ENCODE measurements at places on chromosomes 4 and X. TPM values are rescaled to one million over a fixed set of nuclear protein-coding genes. Genes with fewer than 3 reads are reported as not detected.
A peak's percentile ranks its signal among the peaks of the same experiment; 100 is the strongest.

Gene CETN2
- total RNA-seq = 41.9 TPM

Gene FAT4
- total RNA-seq = 33.5 TPM

DNA sequence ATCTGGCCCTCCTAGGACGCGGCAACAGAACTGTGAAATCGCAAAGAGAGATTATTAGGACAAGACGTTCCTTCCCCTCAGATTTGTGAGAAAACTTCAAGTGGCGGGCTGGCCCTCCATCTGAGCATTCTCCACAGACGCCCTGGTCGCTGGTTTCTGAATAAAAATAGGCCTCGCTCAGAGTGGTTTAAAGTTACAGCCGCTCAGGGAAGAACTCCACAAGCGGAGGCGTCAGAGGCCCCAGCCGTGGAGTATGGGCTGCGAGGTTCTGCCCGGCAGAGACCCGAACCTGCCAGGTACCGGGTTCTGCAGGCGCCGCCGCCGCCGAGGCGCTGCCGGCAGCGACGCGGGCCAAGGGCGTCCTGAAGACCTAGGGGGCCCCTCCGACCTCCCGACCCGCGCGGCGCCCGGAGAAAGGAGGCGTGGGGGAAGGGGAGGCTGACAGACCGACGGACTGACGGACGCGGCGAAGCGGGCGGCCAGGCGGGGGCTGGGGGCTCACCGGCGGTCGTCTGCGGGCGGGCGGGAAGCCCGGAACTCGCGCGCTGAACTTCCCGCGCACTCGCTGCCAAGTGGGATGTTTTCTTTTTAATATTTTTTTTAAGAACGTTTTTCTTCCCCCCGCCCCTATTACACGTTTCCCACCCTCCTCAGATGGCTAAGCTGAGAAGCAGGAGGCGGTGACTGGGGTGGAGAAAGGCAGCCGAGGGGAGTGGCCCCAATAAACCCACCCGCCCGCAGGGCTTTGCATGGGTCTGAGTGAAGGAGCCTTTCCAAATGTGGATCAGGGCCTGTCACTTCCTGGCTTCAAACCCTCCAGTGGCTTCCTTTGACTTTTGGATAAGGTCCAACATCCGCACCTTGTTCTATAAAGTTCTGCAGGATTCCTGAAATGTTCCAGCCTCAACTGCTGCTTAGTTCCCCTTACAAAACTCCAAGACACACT, at the start of gene PABPC4L:
Gene PABPC4L (minus strand): TSS at position 574 of the 946 bp plus-strand sequence. CDS start 770 bp downstream, outside the sequence.
- H3K27me3 ChIP-seq = no peaks in the 10 kb centered on the region
- no peak within 1 kb of the TSS for H3K4me3 ChIP-seq
- H3K4me1 ChIP-seq = no peaks in the 10 kb centered on the region
- H3K36me3 ChIP-seq = no peaks in the 10 kb centered on the region
- peak; percentile 57 for DNase-seq
- H3K27ac ChIP-seq = peak within 1 kb of the TSS; percentile 67

Gene CNGA1
- total RNA-seq = 0.94 TPM

- peak; percentile 78 for DNase-seq
- H3K27me3 ChIP-seq = no peaks in the 10 kb centered on the region
- no peaks in the 10 kb centered on the region for H3K36me3 ChIP-seq
- H3K4me3 ChIP-seq = no peak overlapping the region
These were observed 5.4 kb downstream of the HTRA3 start for GRCh38 chr4:8274765-8275547.

Gene IL2RG
- total RNA-seq = 6.1 TPM

- H3K4me3 ChIP-seq = no peak overlapping the region
- H3K36me3 ChIP-seq = no peaks in the 10 kb centered on the region
- DNase-seq = no peak
- no peak overlapping the region for H3K27ac ChIP-seq
- no peaks in the 10 kb centered on the region for H3K27me3 ChIP-seq
These were observed 254.9 kb upstream of the GATB start for GRCh38 chr4:152015597-152016302.

DNA sequence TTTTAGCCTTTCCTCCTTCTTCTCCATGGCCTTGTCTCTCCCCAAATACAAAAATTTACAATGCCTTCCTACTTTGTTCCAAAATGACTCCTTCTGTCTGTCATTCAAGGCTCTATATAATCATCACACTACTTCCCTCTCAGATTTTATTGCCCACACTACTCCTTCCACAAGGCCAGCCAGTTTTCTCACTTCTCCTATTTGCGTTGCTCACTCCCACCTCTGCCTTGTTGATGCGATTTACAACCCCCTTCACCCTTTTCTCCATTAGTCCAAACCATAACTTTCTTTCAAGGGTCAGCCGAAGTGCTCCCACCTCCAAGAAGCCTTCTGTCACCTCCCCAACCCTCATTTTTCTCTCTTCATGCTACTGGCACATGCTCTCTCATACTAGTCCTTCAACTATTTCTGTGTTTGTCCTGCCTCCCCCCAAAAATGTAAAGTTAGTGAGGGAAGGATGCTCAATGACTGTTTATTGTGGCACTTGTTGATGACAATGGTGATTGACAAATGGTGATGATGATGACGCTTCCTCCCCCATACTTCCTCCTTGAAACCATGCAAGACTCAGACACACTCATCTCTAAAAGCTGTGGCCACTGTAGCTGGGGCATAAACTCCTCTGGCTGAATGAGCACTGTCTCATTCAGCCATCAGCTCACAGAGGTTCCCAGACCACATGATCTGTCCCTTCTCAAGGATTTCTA, 2.7 kb upstream of the XKRX start:
- H3K4me3 ChIP-seq = no peak overlapping the region
- no peak for DNase-seq
- H3K4me1 ChIP-seq = no peaks in the 10 kb centered on the region
- H3K27me3 ChIP-seq = no peaks in the 10 kb centered on the region

Gene FGF13
- 5.5 TPM for total RNA-seq

- H3K4me3 ChIP-seq = no peak overlapping the region
- no peaks in the 10 kb centered on the region for H3K27me3 ChIP-seq
- no peaks in the 10 kb centered on the region for H3K36me3 ChIP-seq
- peaks cover 53% of the 10 kb centered on the region for H3K4me1 ChIP-seq
- DNase-seq = no peak
These were observed 69.8 kb downstream of the ARHGEF38 start for GRCh38 chr4:105622269-105622668.

- no peaks in the 10 kb centered on the region for H3K4me1 ChIP-seq
- no peak for DNase-seq
- no peak overlapping the region for H3K4me3 ChIP-seq
- no peak overlapping the region for H3K27ac ChIP-seq
- H3K36me3 ChIP-seq = no peaks in the 10 kb centered on the region
These were observed 133.3 kb downstream of the COL25A1 start for GRCh38 chr4:109169170-109169569.

Gene KCNIP4
- total RNA-seq = 3.0 TPM

GRCh38 chr4:53706422-53707032, 115.2 kb upstream of the LNX1 start:
- no peak overlapping the region for H3K4me3 ChIP-seq
- no peak for DNase-seq
- peaks cover 46% of the 10 kb centered on the region for H3K4me1 ChIP-seq
- H3K27me3 ChIP-seq = no peaks in the 10 kb centered on the region
- no peaks in the 10 kb centered on the region for H3K36me3 ChIP-seq

Gene RAB41
- total RNA-seq = not detected

GRCh38 chr4:161167539-161167938, 996.3 kb downstream of the FSTL5 start:
- no peak for DNase-seq
- H3K27me3 ChIP-seq = no peaks in the 10 kb centered on the region
- no peaks in the 10 kb centered on the region for H3K36me3 ChIP-seq
- H3K27ac ChIP-seq = no peak overlapping the region
- H3K4me3 ChIP-seq = no peak overlapping the region

Gene FRAS1
- 42.3 TPM for total RNA-seq

Gene RENBP
- total RNA-seq = 16.5 TPM

- H3K27ac ChIP-seq = peak overlapping the region; percentile 99
- H3K4me3 ChIP-seq = no peak overlapping the region
- peaks cover 29% of the 10 kb centered on the region for H3K36me3 ChIP-seq
- H3K27me3 ChIP-seq = no peaks in the 10 kb centered on the region
These were observed 63.9 kb downstream of the TSC22D3 start for GRCh38 chrX:107711521-107712181.

DNA sequence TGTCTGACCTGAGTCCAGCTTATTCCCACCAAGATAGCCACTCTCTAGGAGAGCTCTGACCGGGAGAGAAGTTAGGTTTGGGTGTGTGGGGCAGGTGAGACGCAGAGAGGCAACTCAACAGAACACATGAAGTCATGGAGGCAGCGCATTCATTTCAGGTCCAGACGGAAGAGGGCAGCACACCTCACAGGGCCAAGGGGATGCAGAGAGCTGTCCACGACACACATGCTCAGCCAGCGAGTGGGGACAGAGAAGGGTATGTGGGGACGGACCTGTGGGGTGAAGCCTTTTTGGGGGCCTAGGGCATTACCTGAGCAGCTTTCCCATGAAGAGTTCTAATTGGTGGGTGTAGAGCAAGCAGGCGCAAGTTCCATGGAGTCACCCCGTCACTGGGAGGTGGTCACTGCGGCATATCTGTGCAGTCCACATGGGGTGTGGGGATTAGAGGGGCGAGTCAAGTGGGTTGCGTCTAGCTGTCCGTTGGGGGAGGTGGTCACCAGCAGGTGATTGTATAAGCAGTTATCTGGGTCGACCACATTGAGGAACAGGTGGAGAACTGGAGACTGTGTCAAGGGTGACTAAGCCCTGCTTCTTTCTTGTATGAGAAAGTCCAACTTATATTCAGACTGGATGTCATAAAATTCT, 24.3 kb upstream of the UXT start:
- no peak overlapping the region for H3K4me3 ChIP-seq
- no peak overlapping the region for H3K27ac ChIP-seq
- no peaks in the 10 kb centered on the region for H3K36me3 ChIP-seq
- DNase-seq = no peak
- no peaks in the 10 kb centered on the region for H3K4me1 ChIP-seq

Gene RRH
- 0.22 TPM for total RNA-seq

Gene ABCG2
- 13.4 TPM for total RNA-seq

- DNase-seq = no peak
- no peak overlapping the region for H3K4me3 ChIP-seq
- peaks cover 3% of the 10 kb centered on the region for H3K27me3 ChIP-seq
- no peak overlapping the region for H3K27ac ChIP-seq
These were observed 678 bp downstream of the BMP3 start for GRCh38 chr4:81030981-81031791.

GRCh38 chr4:136680271-136680670, 852.0 kb downstream of the PCDH18 start:
- no peak overlapping the region for H3K27ac ChIP-seq
- no peak overlapping the region for H3K4me3 ChIP-seq
- DNase-seq = no peak
- no peaks in the 10 kb centered on the region for H3K27me3 ChIP-seq

GRCh38 chr4:166088576-166088975, 215.5 kb downstream of the TLL1 start:
- H3K4me1 ChIP-seq = peaks cover 3% of the 10 kb centered on the region
- H3K4me3 ChIP-seq = no peak overlapping the region
- H3K27me3 ChIP-seq = no peaks in the 10 kb centered on the region
- no peak for DNase-seq

DNA sequence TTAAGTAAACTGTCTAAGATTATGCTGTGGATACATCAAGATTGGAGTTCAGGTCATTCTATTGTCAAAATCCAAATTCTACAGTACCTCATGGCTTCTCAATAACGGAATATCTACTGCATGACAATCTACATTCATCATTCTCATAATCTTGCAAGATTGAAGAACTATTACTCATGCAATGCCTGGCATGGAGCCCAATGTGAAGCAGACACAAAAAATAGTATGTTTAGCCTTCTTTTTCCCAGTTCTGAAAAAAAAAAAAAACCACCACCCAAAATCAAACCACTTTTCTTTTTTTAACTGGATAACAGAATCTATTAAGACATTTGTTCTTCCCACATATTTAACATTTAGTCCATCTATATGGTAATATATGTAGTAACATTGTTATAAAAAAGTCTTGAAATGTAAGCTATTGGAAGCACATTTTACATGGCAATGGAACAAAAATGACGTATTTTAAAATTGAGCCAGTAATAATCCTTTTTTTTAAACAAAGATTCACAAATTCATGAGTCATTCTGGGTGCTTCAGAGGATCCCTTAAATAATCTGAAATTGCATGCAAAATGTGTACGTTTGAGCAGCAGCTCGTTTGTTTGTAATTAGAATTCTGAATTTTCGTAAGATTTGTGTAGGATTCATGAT, 232.2 kb upstream of the FMR1 start:
- H3K27me3 ChIP-seq = no peaks in the 10 kb centered on the region
- no peaks in the 10 kb centered on the region for H3K36me3 ChIP-seq
- no peaks in the 10 kb centered on the region for H3K4me1 ChIP-seq
- no peak overlapping the region for H3K4me3 ChIP-seq

Gene GABRG1
- 0.15 TPM for total RNA-seq

GRCh38 chr4:105106426-105106825, 40.2 kb upstream of the TET2 start:
- H3K27ac ChIP-seq = no peak overlapping the region
- no peaks in the 10 kb centered on the region for H3K4me1 ChIP-seq
- no peaks in the 10 kb centered on the region for H3K36me3 ChIP-seq
- H3K4me3 ChIP-seq = no peak overlapping the region
- no peaks in the 10 kb centered on the region for H3K27me3 ChIP-seq
- DNase-seq = no peak

Gene MAGEA1
- total RNA-seq = not detected

- H3K36me3 ChIP-seq = no peaks in the 10 kb centered on the region
- H3K4me1 ChIP-seq = no peaks in the 10 kb centered on the region
- DNase-seq = peak; percentile 63
- no peak overlapping the region for H3K4me3 ChIP-seq
These were observed 126.6 kb downstream of the ASB9 start for GRCh38 chrX:15143050-15143824.

- H3K4me3 ChIP-seq = no peak overlapping the region
- no peak for DNase-seq
- no peaks in the 10 kb centered on the region for H3K36me3 ChIP-seq
- H3K27me3 ChIP-seq = no peaks in the 10 kb centered on the region
- H3K4me1 ChIP-seq = peaks cover 18% of the 10 kb centered on the region
These were observed 203.0 kb downstream of the MAML3 start for GRCh38 chr4:139951021-139951420.

DNA sequence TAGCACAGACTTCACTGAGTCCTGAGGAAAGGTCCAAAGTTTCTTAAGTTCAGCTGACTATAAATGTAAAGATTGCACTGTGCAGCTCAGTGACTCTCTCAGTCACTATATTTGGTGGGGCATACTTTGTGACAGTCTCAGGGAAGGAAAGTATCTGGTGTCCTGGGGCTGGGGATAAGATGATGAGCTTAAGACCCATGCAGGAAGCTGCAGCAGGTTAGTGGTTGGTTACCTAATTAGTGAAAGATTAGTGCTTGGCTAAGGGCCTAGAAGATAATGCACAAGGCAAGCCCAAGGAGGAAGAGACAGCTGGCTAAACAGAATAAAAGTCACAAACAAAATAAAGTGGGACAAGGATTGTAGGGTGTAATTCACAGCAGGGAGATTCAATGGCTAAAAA, 25.4 kb upstream of the SLITRK4 start:
- H3K4me3 ChIP-seq = no peak overlapping the region
- no peak overlapping the region for H3K27ac ChIP-seq
- H3K4me1 ChIP-seq = no peaks in the 10 kb centered on the region
- no peaks in the 10 kb centered on the region for H3K27me3 ChIP-seq
- DNase-seq = no peak

GRCh38 chr4:39750216-39750615, 52.3 kb downstream of the UBE2K start:
- no peak overlapping the region for H3K4me3 ChIP-seq
- peaks cover 4% of the 10 kb centered on the region for H3K36me3 ChIP-seq
- no peaks in the 10 kb centered on the region for H3K4me1 ChIP-seq
- H3K27ac ChIP-seq = no peak overlapping the region
- no peaks in the 10 kb centered on the region for H3K27me3 ChIP-seq
